ENCODE measurements at places on chromosomes 7 and 10. TPM values are rescaled to one million over a fixed set of nuclear protein-coding genes. Genes with fewer than 3 reads are reported as not detected.

The OR2A14 gene
- not detected for total RNA-seq

DNA sequence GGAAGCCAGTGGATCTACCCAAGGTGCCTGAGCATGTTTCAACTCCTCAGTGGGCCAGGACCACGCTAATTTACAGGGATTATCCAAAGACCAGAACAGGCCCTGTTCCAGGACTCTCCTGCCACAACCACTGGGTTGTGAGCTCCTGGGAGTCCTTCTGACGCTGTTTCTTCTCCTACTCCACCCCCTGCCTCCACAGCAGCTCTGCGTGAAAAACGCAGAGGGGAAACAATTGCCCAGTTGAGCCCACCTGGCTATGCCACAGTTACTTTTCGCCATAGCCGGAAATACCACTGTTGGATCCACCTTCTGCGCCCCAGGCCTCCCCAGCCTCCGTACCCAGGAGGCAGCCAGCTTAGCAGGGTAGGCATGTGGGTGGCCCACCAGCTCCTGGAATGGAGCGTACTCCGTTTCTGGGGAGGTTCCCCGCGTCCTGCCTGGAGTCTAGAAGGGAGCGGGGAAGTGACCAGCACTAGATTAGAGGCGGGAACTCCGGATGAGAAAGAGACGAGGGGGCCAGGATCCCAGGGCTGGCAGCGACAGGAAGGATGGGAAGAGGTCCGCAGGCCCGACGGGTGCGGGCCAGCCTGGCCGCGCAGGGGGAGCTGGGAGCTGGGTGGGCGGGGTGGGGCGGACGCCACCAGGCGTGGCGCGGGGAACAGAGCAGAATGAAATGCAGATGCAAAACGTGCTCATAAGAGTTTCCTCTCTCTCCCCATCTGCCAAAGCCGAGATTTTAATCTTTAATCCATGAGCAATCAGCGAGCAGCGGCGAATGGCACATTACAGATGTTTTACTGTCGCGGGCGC, 32.1 kb upstream of the PAX2 start:
- no peak for DNase-seq

The CCL24 gene
- total RNA-seq, result not detected

DNA sequence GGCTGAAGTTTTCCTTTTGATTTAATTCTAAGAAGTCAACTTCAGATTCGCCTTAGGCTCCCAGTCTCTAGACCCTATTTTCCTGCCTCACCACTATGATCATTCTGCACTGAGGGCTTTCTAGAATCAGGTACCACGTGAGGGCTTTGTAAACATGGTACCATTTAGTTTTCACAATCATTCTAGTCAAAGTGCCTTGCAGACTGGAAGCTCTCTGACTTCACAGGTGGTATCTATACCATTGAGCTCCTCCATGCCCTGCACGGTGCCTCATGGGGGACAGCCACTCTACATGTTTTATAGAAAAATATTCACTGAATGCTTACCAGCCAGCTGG, 106.5 kb downstream of the ABLIM1 start:
- DNase-seq, result no peak

GRCh38 chr10:3756360-3756740, 28.7 kb downstream of the KLF6 start:
- DNase-seq, result no peak

GRCh38 chr10:30039567-30039966, 19.8 kb downstream of the JCAD start:
- DNase-seq, result no peak

- DNase-seq, result no peak
Observed at GRCh38 chr10:72292223-72292691, 18.5 kb downstream of the DDIT4 start.

The BMPER gene
- total RNA-seq, result 7.1 TPM

DNA sequence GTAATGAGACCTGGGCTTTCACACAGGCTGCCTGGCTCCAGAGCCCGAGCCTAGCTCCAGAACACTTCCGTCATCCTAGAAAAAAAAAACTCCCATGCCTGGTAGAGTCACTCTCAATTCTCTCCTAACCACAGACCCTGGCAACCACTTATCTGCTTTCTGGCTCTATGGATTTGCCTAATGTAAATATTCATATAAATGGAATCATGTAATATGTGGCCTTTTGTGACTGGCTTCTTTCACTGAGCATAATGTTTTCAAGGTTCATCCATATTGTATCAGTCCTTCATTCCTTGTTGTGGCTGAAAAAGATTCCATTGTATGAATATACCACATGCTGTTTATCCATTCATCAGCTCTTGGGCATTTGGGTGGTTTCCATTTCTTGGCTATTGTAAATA, 167.7 kb upstream of the MKLN1 start:
- DNase-seq, result no peak

DNA sequence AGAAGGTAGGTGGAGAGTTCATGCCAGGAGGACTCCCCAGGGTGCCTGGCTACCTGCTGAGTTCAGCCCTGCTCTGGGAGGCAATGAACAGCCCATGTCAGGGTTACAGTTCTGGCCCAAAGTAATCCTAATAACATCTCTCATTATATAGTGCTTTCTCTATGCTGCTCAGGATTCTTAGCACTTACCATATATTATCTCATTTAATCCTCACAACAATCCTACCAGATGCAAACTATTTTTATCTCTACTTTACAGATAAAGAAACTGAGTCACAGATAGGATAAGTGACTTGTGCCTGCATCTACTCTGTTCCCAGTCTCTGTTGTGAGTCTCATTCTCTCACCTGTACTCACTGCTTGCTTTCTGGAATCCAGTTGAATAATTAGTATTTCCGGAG, 105.1 kb upstream of the NFE2L3 start:
- DNase-seq, result no peak

The TEX47 gene
- total RNA-seq, result not detected

GRCh38 chr7:21028599-21028998, 241.9 kb upstream of the SP8 start:
- DNase-seq, result no peak

DNA sequence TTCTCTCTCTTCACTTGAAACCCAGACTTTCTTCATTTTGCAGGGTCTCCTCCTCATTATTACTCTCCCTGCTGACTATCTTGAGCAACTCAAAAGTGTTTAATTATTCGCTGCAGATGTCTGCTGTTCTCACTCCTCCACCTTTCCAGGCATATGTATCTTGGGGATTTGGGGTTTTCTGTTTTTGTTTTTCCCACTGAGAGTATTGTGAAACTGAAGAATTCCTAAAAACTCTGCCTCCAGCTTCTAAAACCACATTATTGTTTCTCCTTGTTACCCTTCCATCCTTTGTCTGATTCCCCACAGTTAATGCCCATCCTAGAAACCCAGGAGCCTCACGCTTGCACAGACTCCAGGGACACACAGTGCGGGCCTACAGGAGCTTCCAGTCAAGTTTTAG, 51.3 kb downstream of the WNT2 start:
- DNase-seq, result no peak

All from posterior vena cava (tissue), 2 donors.